ENCODE measurements at places on chromosomes 16 and 17.

GRCh38 chr16:16164243-16164642, 59.1 kb downstream of the ABCC6 start:
- DNase-seq: no peak

DNA sequence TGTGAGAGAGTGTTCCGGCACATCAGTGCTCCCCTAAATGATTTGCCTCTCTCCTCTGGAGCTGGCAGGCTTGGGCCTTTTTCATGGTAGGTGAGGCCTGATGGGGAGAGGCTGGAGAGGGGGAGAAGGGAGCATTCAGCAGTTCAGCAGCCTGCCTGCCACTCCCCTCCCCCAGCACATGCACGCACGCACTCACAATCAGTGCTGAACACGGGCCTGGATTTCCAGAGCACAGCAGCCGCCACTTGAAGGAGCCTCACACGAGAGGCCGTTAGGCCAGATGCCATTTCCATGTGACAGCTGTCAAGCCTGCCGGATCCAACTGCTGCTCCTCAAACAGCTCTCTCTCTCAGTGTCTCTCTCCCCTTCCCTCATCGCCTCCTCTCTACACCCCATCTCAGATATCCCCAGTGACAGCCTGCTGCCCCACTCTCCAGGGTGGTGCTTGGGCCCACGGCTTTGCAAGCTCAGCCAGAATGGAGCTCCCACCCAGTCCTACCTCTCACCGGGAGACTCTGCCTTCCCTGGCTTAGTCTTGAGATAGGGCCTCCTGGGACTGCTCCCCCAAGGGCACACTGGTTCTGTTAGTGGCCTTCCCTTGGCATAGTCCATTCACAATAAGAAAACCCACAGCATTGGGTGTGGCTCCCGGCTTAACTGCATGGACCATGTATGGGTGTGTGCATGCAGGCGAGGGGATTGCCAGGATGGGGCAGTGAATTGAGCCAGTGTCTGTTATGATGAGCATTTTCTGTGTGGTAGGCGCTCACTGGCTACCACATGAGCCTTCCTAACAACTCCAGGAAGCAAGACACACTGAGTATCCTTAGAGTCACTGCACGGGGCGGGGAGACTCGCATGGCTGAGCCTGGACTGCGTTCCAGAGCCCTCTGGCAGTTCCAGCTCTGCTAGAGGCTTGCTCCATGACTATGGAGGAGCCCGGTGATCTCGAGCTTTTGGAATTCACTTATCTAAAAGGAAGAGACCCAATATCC, 226.2 kb downstream of the CCDC182 start:
- DNase-seq: no peak

GRCh38 chr16:68411086-68411485, 37.2 kb downstream of the SMPD3 start:
- no peak for DNase-seq

- DNase-seq: no peak
These were observed 663 bp downstream of the CYB5D1 start for GRCh38 chr17:7858522-7858810.

DNA sequence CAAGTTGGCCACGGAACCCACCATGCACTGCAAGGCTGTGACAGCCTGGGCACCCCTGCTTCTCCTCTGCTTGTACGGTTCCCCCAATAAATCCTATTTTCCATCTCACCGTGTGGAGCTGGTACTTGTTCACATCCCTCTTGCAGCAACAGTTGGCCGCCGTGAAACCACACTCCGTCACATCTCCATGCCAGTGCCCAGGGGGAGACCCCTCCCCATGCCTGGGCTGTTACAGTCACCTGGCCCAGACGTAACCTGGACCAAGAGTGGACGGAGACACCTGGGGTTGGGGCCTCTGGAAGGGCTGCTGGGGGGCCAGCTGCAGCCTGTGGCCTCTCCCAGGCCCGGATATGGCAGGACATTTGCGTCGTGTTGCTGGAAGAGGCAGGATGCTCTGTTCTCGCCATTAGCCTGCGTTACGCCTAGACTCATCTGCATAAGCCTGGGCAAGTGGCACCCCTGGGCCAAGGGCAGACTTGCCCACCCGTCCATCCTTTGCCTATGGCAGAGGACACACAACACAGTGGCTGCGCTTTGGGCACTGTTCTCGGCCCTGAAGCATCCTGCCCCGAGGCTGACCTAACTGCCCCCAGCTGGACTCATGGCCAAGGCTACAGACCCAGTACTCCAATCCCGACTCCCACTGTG, 14.2 kb upstream of the KREMEN2 start:
- DNase-seq: no peak

- peak; percentile 20 for DNase-seq
These were observed 32.9 kb downstream of the CPSF4L start for GRCh38 chr17:73228748-73229236.

- DNase-seq: no peak
These were observed 98.3 kb upstream of the GOT2 start for GRCh38 chr16:58832386-58832895.

DNA sequence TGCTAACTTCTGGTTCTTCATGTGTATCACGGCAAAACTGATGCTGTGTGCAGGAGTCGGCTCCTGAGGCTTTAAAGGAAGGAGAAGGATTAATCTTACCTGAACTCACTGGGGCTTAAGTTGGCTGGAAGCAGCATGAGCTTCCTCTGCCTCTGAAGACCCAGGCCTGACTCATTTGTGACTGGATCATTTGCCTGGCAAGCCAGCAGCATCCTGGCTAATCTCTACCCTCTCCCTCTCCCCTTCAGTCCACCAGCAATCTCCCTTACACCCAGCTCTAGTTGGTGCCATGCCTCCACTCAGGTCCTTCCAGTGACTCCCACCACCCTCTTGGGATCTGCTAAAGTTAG, 150.3 kb downstream of the IRX3 start:
- DNase-seq: no peak

DNA sequence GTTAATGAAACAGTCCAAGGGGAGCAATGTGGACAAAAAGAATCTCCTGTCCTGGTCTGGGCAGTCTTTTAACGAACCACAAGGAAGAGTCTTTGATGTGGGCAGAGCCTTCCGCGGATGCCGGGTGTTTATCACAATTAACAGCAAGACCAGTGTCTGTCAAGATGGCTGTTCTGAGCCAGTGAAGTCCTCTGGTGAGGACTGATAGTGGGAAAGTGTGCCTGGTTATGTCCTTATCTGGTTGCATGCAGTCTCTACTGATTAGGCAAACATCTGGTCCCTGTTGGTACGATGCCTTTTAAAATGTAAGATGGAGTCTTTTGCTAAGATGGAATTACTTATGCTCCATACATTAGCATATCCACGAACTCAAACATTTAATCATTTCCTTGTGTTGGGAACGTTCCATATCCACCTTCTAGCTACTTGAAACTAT, 88.5 kb downstream of the ZNF18 start:
- no peak for DNase-seq

DNA sequence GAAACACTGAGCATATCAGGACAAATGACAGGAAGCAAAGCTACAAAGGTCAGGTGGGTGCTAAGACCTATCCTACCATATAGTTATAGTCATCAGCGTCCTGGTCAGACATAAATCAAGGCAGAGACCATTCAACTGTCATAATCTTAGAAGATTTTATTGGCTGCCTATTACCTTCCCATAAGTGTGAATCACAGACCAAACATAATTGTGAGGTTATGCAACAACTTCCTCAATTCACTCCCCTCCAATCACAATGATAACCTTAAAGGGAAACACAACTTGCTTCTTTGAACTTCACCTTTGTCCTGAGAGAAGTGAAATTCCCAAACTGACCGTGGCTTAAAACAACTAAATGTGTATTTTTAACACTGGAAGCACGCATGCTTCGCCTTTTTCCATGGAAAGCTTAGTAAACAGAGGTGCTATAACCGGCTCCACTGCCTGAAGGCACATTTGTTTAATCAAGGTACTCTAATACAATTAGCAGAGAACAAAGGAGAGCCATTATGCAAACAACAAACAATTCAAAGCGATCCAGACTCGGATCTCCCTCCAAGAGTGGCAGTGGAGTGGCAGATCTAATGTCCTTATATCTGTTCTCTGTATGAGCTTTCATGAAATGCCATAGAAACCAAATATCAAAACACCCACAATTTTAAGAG, 84.9 kb downstream of the TMEM114 start:
- DNase-seq: no peak

DNA sequence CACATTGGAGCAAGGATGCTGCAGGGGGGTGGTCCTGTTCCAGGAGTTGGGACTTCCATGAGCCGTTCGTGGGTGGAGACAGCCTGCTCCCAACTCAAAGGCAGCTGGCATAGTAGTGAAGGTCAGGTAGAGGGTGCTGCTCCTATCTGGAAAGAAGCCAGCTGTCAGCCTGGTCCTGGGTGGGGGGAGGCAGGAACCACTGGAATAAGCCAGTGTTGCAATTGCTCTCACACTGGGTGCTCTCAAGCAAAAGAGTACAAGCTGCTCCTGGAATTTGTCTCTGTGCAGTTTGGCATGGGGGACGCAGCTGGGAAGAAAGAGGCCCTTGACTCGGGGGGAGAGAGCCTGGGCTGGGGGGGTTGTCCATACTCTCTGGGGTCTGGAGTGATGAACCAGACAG, 8.7 kb downstream of the CACNG5 start:
- no peak for DNase-seq

DNA sequence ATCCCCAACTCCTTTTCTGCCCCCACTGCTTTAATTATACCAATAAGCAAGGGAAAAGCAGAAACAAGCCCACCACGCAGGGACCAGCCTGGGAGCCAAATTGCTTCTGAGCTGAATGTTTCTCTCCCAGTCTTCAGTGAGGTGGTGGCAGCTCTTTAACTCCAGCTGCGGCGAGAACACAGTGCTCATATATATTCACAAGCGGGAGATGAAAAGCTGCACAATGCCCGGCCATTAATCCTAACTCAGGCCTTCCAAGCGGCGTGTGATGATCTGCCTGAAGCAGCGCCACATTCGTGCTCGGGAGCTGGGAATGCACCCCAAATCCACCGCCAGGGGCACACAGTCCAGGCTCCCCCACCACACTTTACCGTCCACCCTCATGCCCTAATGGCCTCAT, 203.7 kb upstream of the SDK2 start:
- no peak for DNase-seq

- DNase-seq: no peak
These were observed 107.6 kb downstream of the SPECC1 start for GRCh38 chr17:20116683-20117309.

DNA sequence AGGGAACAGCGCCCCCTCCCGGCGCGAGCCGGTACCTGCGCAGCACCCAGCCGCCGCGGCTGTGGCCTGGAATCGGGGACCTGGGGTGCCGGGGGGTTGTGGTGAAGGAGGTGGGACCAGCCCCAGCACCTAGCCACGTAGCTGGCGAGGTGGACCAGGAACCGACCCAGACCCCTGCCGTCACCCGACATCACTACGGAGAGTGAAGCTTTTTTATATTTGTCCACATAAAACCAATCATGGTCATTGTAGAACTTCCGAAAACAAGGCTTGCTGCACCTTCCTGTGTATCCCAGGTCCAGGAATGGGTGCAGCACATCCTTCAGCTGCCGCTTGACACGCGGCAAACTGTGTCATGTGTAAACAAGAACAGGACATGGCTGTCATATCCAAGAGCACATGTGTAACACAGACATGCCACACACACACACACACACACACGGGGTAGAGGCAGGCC, 1.3 kb downstream of the HBQ1 start:
- no peak for DNase-seq

DNA sequence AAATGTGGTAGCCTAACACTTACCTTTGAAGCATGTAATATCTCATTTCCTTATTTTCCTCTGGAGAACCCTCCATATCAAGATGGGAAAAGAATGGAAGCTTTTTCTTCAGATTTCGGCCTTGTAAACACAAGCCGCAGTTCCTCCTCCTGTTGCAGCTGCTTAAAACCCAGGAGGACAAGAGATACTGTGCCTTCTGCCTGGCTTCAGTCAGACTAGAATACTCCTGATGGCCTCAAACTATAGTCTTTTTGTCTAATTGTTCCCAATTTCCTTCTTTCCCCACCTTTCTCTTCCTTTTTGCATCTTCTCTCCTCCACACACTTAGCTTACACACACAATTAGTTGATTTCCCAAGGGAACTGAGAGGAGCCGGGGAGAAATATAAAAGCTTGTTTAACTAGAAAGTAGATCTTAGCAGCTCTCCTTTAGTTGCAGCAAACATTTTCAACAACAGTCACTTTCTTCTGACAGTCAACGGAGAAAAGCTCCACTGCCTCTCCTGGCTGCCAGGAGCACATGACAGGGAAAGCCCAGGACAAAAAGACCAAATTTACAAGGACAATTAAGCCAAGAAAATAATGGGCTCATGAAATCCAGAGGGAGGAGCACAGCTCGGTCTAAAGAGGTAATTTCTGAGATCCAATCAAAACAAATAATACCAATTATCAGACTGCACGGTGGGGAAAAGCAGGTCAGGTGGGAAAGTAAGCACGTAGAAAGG, 76.4 kb upstream of the C17orf78 start:
- DNase-seq: no peak

- no peak for DNase-seq
These were observed 1.6 kb downstream of the GFAP start for GRCh38 chr17:44913676-44914075.

DNA sequence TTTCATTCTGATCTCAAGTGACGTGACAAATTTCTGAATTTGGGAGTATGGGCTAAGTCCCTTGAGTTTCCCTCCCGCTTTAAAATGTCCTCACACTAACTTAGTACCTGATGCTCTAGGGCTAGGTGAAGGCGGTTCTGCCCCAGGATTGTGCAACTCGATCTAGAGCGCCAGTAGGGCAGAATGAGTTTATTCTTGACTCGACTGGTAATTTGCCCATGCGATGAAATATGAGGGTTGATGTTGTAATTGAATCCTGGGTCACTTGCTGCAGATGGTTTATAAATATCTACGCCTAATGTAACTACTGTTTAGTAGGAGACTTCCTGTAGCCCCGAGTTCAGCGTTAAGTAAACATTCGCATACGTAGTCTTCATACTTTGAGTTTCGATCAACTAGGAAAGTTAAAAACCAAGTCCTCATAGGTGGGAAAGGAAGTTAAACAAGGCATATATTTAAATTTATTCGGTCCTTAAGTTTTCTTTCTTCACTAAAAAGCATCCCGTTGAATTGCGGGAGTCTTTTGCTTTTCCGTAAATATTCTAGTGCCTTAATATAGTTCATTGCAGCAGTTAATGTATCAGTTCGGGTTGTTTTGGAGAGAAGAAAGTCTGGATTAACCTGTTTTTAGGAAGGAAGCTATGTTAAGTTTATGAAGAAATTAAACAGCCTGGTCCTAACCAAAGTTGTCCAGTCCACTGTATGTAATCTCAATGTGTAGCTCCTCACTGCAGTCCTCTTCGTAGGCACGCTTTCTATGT, 1.6 kb downstream of the CTCF start:
- DNase-seq: no peak

DNA sequence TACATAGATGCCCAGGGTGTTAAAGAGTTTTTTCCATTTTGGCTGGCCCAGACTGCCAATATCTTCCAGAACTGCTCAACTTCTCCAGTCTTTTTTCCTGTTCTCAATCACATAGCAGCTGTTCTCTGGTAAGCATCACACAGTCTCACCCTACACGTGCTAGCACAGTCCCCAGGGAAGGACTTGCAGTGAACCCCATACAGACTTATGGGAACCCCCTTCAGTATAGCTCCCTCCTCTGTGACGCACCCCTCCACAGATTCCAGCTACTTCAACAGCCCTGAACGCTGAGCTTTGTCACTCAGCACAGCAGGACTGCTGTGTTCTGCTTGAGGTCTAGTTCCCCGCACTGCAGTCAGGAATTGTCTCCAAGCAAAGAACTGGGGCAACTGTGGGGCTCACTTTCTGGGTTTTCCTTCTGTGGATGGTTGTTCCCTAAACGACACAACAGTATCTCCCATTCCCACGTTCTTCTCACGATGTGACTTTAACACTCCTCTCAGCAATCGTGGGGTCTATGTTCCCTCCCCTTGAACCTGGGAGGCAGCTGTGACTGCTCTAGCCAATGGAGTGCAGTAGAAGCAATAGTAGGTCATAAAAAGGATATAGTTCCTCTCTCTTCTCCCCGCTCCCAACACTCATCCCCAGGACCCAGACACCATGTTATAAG, 3.6 kb downstream of the MMP28 start:
- DNase-seq: no peak

All from GM12891 (cell line).